ENCODE measurements at places on chromosomes 3 and 15. TPM values are rescaled to one million over a fixed set of nuclear protein-coding genes. Genes with fewer than 3 reads are reported as not detected.

CACNA2D3 gene
- 2.7 TPM for polyA plus RNA-seq

DNA sequence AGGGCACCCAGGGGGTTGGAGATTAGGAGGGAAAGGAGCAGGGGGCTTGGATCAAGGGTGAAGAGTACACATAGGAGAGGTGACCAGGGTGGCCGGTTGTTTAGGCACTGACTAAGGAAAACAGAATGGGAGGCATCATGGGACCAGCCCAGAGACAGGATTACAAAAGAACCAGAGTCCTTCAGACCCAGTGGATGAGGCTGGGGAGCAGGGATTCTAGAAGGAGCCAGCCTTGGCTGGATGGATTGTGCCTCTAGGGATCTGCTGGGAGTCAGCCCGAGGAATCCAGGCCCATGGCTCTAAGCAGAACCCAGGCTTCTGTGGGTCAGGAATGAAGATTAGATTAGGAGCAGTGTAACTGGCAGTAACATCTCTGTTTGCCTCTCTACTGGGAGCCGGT lies 98.6 kb downstream of the ARNT2 start:
- DNase-seq, result no peak

DNA sequence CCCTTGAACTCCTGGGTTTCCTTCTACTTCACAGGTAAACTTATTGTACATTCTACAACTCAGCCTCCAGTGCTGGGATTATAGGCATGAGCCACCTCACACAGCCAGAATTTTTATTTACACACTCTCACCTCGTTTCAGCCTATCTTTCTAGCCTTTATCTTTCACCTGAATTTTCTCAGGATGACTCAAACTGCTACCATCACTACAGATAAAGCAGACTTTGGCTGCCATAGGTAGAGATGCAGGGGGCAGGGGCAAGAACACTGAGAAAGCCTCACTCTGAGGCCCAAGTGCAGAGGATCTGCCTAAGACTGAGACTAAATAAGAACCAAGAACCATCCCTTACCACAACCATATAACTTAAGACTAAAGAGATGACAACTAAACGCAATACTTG lies 59.0 kb downstream of the ETFA start:
- no peak for DNase-seq

GRCh38 chr15:43538091-43538490 lies 20.7 kb downstream of the MAP1A start:
- DNase-seq, result no peak

- DNase-seq, result no peak
Measured at GRCh38 chr3:157428853-157429252, 7.8 kb upstream of the PTX3 start.

DNA sequence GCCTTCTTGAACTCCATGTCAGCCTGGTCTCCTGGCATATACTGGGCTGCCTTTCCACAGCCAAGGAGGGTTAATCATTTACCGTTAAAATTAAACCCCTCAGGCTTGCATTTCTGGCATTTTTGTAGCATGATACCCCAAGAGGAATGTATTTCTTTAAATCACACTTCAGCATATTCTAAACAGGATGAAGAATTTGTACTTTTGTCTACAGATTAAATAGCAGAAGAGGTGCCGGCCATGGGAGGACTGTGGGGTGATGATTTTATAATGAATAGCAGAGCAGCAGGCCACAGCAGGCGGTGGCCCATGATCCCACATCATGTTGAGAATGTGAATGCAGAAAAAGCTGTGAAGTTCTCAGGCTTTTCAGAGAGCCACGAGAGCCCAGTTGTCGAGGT lies 90.2 kb downstream of the ARNT2 start:
- peak; percentile 84 for DNase-seq

DNA sequence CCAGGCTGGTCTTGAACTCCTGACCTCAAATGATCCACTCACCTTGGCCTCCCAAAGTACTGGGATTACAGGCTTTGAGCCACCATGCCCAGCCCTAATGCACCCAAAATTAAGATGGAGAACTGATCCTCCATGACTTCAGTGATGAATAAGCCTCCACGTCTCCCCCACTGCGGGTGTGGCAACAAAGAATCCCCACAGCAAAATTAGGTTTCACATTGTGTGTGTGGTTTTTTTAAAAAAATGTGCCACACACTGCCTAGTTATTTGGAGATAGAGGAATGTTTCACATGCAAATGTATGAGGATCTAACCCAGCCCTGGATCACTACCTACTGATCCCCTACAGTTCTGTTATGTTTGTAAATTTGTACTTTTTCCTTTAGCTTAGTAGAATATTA lies 17.3 kb downstream of the HDAC11 start:
- DNase-seq, result no peak

- no peak for DNase-seq
Measured at GRCh38 chr3:190537146-190537545, 23.3 kb downstream of the IL1RAP start.

LYZL4 gene
- polyA plus RNA-seq, result not detected

GRCh38 chr3:158086361-158086760 lies 19.9 kb downstream of the SHOX2 start:
- DNase-seq, result peak; percentile 12

GNAT1 gene
- polyA plus RNA-seq, result not detected

DNA sequence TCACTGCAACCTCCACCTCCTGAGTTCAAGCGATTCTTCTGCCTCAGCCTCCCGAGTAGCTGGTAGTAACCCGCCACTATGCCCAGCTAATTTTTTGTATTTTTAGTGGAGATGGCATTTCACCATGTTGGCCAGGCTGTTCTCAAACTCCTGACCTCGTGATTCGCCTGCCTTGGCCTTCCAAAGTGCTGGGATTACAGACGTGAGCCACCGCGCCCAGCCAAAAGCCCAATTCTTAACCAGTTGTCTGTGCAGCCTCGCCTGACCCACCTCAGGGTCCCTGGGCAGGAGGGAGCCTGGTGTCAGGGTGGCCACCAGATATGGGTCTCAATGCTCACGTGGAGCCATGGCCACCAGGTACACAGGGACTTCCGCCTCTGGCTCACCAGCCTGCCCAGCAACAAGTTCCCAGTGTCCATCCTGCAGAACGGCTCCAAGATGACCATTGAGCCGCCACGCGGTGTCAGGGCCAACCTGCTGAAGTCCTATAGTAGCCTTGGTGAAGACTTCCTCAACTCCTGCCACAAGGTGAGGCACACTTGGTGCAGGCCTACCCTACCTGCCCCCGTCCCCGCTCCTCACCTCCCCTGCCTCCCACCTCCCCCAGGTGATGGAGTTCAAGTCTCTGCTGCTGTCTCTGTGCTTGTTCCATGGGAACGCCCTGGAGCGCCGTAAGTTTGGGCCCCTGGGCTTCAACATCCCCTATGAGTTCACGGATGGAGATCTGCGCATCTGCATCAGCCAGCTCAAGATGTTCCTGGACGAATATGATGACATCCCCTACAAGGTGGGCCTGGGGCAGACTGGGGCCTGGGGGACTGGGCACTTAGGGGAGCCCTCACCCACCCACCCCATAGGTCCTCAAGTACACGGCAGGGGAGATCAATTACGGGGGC lies 48.6 kb downstream of the SEMA3G start:
- DNase-seq, result no peak

GRCh38 chr3:106030627-106030963 lies 161.8 kb upstream of the CBLB start:
- DNase-seq, result no peak

DNA sequence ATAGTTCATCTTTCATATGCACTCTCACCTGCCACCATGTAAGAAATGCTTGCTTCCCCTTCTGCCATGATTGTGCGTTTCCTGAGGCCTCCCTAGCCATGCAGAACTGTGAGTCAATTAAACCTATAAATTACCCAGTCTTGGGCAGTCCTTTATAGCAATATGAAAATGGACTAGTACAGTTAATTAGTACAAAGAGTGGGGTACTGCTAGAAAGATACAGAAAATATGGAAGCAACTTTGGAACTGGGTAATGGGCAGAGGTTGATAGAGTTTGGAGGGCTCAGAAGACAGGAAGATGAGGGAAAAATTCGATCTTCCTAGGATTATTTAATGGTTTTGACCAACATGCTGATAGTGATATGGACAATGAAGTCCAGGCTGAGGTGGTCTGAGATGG lies 246.9 kb downstream of the CGGBP1 start:
- DNase-seq, result no peak

GRCh38 chr3:24361623-24362022 lies 133.0 kb downstream of the THRB start:
- no peak for DNase-seq

- DNase-seq, result no peak
Measured at GRCh38 chr3:29936766-29937165, 655.9 kb downstream of the RBMS3 start.

- DNase-seq, result peak; percentile 59
Measured at GRCh38 chr3:124887177-124887931, at the start of gene ITGB5. TSS of gene ITGB5 (minus strand) at chr3:124887365. CDS start at chr3:124887000, 365 bp downstream.

PEX5L gene
- polyA plus RNA-seq, result 0.13 TPM

UROC1 gene
- polyA plus RNA-seq, result not detected

- no peak for DNase-seq
Measured at GRCh38 chr15:92078270-92078669, 224.8 kb downstream of the SLCO3A1 start.

DUOXA2 gene
- polyA plus RNA-seq, result not detected

DNA sequence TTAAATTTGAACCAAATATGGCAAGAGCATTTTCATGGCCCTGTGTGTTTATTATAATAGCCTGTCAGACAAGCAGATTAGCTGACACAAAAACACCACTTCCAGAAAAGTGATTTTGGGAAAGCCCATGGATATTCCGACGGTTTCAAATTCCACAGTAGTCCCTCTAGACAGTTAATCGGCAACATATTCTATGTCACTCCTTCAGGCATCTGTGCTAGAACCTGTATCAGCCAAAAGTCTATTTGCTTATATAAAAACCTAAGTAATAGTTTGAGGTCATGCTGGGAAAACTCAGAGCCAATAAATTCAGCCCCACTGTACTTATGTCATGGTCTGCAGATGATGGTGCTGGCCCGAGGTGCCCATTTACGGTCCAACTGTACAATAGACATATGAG lies 110.2 kb upstream of the ARHGEF26 start:
- DNase-seq, result peak; percentile 6

NOX5 gene
- polyA plus RNA-seq, result 0.26 TPM

- no peak for DNase-seq
Measured at GRCh38 chr3:58101499-58102389, 93.5 kb downstream of the FLNB start.

DNA sequence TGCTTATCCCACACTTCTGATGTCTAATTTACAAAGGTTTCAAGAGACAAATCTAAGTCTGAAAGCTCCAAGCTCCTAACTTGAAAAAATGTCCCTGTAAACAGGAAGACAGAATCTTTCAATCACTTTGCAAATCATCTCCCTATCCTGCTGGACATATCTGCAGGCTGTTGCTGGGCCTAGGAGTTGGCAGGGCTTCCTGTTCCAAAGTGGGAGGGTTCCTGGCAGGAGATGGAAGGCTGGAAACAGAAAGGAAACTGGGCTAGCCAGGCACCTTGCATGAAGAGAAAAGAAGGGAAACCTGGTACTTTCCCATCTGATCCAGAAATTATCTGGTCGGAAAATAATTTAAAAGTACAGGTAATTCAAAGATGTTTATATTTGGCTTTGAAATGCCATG lies 227.3 kb upstream of the IL12A start:
- DNase-seq, result no peak

DNA sequence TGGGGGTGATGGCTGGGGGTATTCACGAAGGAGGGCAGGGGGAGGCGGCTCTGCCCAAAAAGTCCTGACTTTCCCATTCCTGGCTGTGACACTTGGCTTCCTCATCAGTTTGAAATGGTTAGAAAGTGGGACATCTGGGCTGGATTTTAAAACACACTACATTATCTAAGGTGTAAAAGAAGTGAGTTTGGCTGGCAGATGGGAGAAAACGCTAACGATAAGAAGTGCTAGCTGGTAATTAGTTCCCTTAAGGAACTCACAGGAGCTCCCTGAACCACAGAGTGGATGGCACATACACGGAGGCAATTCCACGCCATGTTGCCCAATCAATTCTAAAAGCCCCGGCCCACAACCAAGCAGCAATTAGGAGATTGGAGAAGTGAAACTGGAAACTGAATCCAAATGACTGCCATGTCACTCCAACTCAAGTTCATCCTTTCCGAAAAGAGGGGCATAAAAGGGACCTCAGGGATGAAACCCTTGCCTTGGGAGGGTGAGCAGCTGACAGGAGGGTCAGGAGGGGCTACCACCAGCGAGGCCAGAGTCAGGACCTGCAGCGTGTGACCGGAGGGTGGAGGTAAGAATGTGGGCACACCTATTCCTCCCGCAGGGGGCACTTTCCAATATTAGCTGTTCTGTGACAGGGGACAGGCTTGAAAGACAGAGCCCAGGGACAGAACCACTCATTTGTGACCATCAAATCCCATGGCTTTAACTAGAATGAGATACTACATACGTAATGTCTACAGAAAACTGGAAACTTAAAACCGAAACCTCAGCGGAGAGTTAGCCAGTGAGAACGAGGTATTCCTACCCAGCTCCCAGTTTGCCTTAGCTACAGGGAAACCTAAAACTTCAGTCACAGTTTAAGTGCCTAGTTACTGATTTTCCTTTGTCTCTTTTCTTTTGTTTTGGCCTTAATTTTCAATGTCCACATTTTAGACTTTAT lies 95.3 kb upstream of the OXTR start:
- DNase-seq, result no peak

DNA sequence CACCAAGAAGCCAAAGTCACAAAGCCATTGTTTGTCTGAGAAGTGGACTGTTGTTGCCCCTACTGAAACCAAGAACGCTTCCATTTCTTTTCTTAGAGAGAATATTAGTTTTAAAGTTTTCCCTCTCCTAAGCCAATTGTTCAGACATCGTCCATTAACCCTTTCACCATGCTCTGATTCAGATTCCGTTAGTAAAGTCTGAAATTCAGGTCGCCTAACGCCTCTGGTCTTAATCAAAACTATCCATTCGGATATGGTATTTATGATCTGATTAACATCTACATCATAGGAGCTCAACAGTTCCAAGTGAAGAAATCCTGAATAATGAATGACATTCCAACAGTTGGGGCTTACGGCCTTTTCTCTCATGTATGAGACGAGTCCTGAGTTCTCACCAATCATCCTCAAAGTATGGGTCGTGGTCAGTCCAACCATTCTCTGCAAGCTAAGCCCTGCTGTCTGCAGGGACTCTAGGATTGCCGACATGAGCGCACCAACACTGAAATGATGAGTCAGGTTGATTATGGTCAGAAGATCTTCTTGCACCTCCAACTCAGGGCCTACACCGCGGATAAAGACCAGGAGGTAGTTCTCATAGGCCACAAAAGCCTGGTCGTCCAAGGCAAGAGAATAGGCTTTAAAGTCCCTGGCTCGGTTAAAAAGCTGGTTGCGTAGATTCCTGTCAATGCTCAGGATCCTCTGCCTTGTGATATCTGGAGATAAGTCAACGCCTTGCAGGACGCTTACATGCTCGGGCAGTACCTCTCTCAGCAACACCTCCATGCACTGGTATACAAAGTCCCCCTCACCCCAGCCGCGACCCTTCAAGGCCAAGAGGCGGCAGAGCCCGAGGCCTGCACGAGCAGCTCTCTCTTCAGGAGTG lies 767 bp downstream of the EPM2AIP1 start:
- no peak for DNase-seq

GRCh38 chr3:152438181-152438580 lies 169.5 kb downstream of the MBNL1 start:
- no peak for DNase-seq

PRSS50 gene
- polyA plus RNA-seq, result 0.15 TPM

- DNase-seq, result no peak
Measured at GRCh38 chr3:160616311-160616710, 50.9 kb upstream of the KPNA4 start.

GRCh38 chr3:62188681-62189375 lies 184.5 kb downstream of the FEZF2 start:
- DNase-seq, result peak; percentile 90

GRCh38 chr15:69360642-69361041 lies 53.5 kb upstream of the KIF23 start:
- DNase-seq, result no peak

DNAJC19 gene
- 38.8 TPM for polyA plus RNA-seq

All from muscle of back (tissue), 13 donors.